Stimulated activated CD8-positive, alpha-beta memory T cell treated with anti-CD3 and anti-CD28 coated beads, Interleukin-7, amount 100 ng/mL, for 1 hour (primary cell): ENCODE measurements at places on chromosomes 11 and 22.

DNA sequence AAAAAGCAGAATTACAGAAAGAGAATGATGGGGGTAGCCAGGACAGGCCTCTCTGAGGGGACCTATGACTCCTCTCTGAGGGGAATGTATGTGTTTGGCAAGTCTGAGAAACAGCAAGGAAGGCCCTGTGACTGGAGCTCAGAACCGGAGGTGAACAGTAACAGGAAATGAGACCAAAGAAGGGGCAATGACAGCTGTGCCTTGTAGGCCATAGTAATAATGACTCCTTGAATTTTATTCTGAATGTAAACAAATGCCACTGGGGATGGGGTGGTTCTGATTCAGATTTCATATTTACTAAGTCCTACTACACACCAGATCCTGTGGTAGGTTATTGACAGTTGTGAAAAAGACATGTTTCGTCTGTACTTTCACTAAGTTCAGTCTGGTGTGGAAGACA, 52.8 kb upstream of the APOA1 start:
- DNase-seq: no peak

DNA sequence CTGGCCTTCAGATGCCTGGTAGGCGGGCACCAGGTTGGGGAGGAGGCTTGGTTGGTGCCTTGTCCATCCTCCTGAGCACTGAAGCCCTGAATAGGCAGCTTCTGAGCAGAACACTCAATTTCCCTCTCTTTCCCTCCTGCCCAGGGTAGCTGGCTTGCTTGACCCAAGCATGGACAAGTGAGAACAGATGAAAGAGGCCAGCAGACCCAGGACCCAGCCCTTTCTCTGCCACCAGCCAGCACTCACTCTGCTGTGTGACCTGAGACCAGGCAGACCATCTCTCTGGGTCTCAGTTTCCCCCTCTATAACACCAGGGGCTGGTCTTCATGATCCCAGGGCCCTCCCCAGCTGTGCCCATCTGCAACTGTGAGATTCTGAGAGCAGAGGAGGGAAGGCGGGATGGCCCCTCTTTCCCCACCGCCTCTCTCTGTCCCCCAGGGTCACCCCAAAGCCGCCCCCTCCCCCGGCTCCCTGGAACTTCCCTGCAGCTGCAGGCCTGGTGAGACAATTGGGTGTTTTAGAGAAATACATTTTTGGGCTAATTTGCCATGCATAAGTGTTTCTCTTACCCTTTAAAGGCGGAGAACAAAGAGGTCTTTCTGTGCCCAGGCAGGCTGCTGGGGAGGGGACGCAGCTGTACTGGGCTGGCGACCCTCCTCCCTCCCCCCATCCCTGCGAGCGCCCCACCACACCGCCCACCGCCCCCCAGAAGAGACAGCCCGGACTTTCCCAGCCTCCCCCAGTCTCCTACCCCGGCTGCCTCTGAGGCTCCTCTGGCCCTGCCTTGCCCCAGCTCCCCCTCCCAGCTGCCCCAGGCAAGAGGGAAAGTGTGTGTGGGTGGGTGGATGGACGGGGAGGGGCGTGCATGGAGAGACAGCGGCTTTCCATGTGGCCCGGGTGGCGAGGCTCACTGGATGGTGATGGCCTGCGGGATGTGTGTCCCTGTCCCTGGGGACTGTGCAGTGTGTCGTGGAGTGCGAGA, 30.8 kb upstream of the PICK1 start:
- DNase-seq: no peak

DNA sequence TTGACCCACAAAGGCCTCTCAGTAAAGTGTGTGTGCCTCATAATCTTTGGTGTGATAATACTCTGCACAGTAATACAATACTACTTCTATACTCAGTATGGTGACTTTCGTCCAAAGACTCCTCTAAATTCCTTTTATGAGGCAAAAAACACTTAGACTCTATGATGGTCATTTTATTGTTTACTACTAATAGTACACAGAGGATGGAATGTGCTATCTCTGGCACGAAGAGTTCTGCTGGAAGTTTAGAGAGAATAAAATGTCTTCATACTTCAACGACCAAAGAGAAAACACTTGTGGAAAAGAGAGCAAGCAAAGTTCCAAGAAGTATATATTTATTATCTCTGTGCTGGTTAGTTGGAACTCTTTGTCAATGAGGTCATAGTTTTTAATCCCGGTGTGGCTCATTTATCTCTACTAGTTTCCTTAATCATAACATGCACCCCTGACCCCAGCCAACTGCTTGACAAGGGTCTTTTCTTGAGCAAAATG, 7.5 kb upstream of the CSTF3 start:
- no peak for DNase-seq

DNA sequence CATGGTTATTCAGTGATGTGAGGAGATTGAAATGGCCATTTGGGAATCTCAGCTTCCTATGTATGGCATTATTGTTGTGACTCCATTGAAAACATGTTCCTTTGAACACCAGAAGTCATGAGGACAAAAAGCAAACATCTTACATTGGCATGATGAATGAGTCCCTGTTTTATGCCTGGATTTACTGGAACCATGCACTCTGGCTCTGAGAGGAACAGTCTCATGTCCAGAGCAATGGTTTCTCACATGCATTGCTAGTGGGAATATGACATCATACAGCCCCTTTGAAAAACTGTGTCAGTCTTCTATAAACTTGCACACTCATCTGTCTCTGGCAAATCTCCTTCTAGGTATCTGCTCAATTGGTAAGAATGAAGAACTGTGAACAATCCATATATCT, 3.4 kb upstream of the KDM4F start:
- no peak for DNase-seq

DNA sequence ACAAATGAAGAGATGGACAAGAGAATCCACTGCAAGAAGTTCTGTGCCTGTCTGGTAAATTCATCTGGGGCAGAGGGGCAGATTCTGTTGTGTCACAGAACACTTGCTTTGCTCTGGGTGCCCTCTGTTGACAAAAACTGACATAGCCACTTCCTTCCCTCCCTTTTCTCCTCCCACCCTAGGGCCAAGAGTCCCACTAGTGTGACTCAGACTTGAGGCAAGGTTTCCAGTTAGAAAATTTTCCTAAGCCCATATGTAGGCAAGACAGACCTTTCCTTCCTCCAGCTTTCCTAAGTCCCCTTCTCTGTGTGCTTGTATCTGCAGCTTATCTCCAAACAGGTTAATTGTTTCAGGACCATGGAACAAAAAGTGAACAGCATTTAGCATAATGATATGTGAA, 106.8 kb downstream of the RBFOX2 start:
- DNase-seq: no peak

GRCh38 chr22:36149441-36149840, 11.1 kb downstream of the APOL3 start:
- no peak for DNase-seq

DNA sequence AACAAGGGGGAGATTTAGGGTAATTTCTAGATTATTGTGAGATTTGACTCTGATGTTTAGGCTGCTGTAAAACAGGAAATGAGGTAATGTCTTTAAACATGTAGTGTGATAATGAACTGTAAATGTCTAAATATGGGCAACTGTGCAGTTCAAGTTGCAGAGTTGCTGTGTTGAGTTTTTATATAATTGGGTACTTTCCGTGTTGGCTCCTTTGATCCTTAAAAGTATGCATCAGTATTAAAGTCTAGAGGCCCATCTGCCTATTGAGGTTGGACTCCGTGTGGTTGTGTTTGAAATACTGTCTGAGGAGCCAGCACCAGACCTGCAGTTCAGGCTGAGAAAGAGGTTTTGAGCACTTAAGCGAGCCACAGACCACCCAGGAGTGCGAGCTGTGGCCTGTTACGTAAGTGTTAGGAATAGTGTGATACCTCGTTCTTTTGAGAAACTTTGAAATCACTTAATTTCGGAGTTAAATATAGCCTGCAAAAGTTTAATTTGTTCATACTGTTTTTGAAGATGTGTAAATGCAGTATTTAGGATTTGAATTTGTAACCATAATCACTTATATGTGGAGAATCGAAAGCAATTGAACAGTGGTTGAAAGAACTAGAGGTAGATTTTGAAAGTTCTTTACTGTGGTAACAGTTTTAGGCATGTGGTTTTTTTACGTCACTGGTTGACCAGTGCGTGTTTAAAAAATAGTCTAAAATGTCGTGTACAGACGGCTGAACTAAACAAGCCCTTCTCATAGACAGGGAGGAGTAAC, 9.0 kb downstream of the FAM118A start:
- DNase-seq: no peak
